Fibroblast of the aortic adventitia (primary cell): ENCODE measurements at places on chromosomes 11 and 22. TPM values are rescaled to one million over a fixed set of nuclear protein-coding genes. Genes with fewer than 3 reads are reported as not detected.

Gene AP1B1
- 19.0 and 46.3 TPM in 2 replicates for total RNA-seq

Gene APOL5
- total RNA-seq = not detected in 2 replicates

Gene C22orf42
- not detected in 2 replicates for total RNA-seq

Gene LIF
- 0.57 and 6.2 TPM in 2 replicates for total RNA-seq

Gene HORMAD2
- total RNA-seq = not detected in 2 replicates

Gene CD6
- not detected in 2 replicates for total RNA-seq

Gene ZW10
- total RNA-seq = 10.5 and 26.7 TPM in 2 replicates

Gene KIAA1671
- 4.6 and 10.7 TPM in 2 replicates for total RNA-seq

Gene GLYATL2
- total RNA-seq = 3.3 TPM in 1 of 2 replicates, not detected in the other

Gene CBLIF
- total RNA-seq = not detected in 2 replicates

Gene CTSF
- 35.0 and 47.1 TPM in 2 replicates for total RNA-seq

Gene TNNT3
- 0.81 and 6.5 TPM in 2 replicates for total RNA-seq

Gene MYBPC3
- total RNA-seq = not detected in 2 replicates

Gene TRIM6
- 4.7 and 5.3 TPM in 2 replicates for total RNA-seq

Gene UPB1
- 0.90 TPM in 1 of 2 replicates, not detected in the other for total RNA-seq

Gene PHF21A
- total RNA-seq = 22.5 and 24.0 TPM in 2 replicates

Gene TRIM48
- not detected in 2 replicates for total RNA-seq

Gene MRGPRD
- not detected in 2 replicates for total RNA-seq

Gene MUC5B
- not detected in 2 replicates for total RNA-seq

Gene OR9G1
- not detected in 2 replicates for total RNA-seq

Gene SAA2
- total RNA-seq = not detected in 2 replicates

Gene SCGB1D2
- not detected in 2 replicates for total RNA-seq

Gene MPST
- total RNA-seq = 31.9 and 48.9 TPM in 2 replicates

Gene GSTT2B
- 4.9 and 9.0 TPM in 2 replicates for total RNA-seq

Gene NLRP6
- not detected in 2 replicates for total RNA-seq

Gene APBB1
- total RNA-seq = 41.8 and 52.4 TPM in 2 replicates

Gene TLCD5
- total RNA-seq = 5.8 and 6.4 TPM in 2 replicates

Gene FBLN1
- total RNA-seq = 335 and 561 TPM in 2 replicates

Gene HEPN1
- not detected in 2 replicates for total RNA-seq

Gene SPINDOC
- 6.7 and 10.1 TPM in 2 replicates for total RNA-seq

Gene SHANK2
- total RNA-seq = 1.9 and 4.9 TPM in 2 replicates

Gene VSIG10L2
- not detected in 2 replicates for total RNA-seq

Gene MISFA
- 0.45 and 2.8 TPM in 2 replicates for total RNA-seq

Gene RIMBP3B
- total RNA-seq = 0.09 TPM in 1 of 2 replicates, not detected in the other

Gene SLC5A4
- total RNA-seq = not detected in 2 replicates

Gene FAM111A
- 42.9 and 103 TPM in 2 replicates for total RNA-seq

Gene TMEM138
- total RNA-seq = 13.7 and 38.5 TPM in 2 replicates

Gene ZNRF3
- total RNA-seq = 3.4 and 4.4 TPM in 2 replicates

Gene GRIA4
- under 0.01 and 1.2 TPM in 2 replicates for total RNA-seq

Gene OR51B4
- total RNA-seq = 0.18 TPM in 1 of 2 replicates, not detected in the other

Gene LYVE1
- not detected in 2 replicates for total RNA-seq

Gene ACRV1
- not detected in 2 replicates for total RNA-seq

Gene OR10D3
- not detected in 2 replicates for total RNA-seq

Gene C11orf42
- total RNA-seq = not detected in 2 replicates

Gene TMEM135
- 22.7 and 30.0 TPM in 2 replicates for total RNA-seq

Gene TIMP3
- 153 and 329 TPM in 2 replicates for total RNA-seq

Gene HIRA
- total RNA-seq = 13.5 and 17.7 TPM in 2 replicates

Gene PKNOX2
- total RNA-seq = 2.0 and 8.6 TPM in 2 replicates

Gene MAJIN
- total RNA-seq = not detected in 2 replicates

Gene ST14
- total RNA-seq = 0.09 TPM in 1 of 2 replicates, not detected in the other

Gene C11orf87
- 0.09 TPM in 1 of 2 replicates, not detected in the other for total RNA-seq

Gene C22orf15
- total RNA-seq = 0.18 and 4.9 TPM in 2 replicates

Gene RAB39A
- not detected in 2 replicates for total RNA-seq

Gene SLC22A25
- total RNA-seq = not detected in 2 replicates

Gene VSTM5
- total RNA-seq = 0.18 and 0.25 TPM in 2 replicates

Gene MS4A13
- not detected in 2 replicates for total RNA-seq

Gene OR52I2
- total RNA-seq = not detected in 2 replicates
